ENCODE measurements at places on chromosomes 5 and 9.
A peak's percentile ranks its signal among the peaks of the same experiment; 100 is the strongest.

DNA sequence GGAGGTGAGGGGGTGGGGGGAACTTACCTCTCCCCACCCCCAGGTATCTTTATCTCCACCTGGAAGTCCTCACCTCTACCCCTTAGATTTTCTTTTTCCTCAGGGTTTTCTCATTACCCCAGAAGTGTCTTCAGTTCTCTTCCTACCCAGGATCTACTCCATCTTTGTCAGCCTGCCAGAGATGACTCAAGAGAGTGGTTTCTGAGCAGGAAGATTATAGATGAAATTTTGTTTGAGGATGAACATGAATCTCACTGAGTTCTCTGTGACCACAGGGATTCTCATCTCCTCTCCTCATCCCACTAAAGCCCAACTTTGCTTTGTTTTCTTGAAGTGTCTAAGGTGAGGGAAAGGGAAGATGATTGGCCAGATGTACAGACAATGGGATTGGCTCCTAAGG, 5.2 kb upstream of the HINT2 start:
- no peak for DNase-seq

DNA sequence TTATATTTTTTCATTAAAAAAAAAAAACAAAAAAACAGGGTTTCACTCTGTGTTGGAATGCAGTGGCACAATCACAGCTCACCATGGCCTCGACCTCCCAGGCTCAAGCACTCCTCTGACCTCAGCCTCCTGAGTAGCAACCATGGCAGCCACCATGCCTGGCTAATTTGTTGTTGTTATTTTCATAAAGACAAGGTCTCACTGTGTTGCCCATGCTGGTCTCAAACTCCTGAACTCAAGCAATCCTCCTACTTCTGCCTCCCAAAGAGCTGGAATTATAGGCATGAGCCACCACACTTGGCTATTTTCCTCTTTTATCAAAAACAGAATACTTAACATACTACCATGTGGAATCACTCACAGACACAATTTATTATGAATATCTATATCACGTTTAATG, 46.7 kb downstream of the UBAP2 start:
- no peak for DNase-seq

GRCh38 chr5:135251093-135251492, 147.9 kb downstream of the MACROH2A1 start:
- DNase-seq = no peak

- DNase-seq = no peak
Observed at GRCh38 chr5:14365831-14366430, 215.7 kb upstream of the OTULINL start.

GRCh38 chr5:122612901-122613300, 162.0 kb upstream of the SNX2 start:
- DNase-seq = no peak

- no peak for DNase-seq
Observed at GRCh38 chr5:66789434-66789833, 193.2 kb downstream of the MAST4 start.

DNA sequence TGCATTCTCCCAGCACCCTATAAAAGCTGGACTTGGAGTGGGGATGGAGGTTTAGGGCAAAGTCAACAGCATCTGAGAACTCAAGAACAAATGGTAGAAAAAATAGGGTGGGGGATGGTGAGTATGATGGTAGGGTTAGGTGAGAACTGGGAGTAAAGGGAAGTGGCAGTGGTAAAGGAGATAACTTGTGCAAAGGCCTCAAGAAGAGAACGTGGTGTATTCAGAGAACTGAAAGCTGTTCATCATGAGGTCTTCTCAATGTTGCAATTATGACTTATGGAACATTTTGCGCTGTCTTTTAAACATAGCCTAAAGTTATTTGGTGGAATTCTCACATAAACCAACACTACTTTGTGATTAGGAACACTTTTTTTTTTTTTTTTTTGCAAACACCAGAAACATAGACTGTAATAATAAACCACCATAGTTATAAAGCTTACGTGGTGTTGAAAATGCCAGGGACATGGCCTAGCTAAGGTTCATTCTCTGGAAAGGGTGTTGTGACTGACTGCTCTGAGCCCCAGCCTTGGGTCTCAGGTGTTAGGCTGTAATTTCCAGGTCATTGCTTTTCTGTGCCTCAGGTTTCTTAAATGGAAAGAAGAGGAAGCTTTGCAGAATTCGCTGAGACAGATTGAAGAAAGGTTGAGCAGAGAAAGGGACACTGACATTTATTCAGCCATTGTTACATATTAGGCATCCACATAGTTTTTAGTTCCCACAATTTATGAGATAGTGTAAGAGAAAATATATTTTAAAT, 19.2 kb upstream of the TXNDC8 start:
- DNase-seq = no peak

- no peak for DNase-seq
Observed at GRCh38 chr9:94650949-94651348, 11.6 kb upstream of the FBP1 start.

DNA sequence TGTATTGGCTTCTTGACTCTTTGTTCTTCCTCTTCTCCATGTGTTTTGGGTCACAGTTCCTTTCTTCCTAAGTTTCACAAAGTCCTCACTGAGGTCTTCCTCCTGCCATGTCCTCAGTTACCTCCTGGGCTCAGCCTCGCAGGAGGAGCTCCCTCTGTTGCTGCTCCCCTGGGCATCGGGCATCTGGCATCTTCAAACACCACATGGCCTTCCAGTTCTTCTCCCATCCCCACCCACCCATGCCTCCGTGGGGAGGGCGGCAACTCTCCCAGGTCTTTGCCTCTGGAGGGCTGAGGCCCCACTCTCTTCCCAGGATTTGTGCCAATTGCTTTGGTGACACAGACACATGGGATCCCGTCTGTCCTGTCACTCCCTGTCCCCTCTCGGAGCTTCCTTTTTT, 22.8 kb downstream of the MRPL36 start:
- no peak for DNase-seq

DNA sequence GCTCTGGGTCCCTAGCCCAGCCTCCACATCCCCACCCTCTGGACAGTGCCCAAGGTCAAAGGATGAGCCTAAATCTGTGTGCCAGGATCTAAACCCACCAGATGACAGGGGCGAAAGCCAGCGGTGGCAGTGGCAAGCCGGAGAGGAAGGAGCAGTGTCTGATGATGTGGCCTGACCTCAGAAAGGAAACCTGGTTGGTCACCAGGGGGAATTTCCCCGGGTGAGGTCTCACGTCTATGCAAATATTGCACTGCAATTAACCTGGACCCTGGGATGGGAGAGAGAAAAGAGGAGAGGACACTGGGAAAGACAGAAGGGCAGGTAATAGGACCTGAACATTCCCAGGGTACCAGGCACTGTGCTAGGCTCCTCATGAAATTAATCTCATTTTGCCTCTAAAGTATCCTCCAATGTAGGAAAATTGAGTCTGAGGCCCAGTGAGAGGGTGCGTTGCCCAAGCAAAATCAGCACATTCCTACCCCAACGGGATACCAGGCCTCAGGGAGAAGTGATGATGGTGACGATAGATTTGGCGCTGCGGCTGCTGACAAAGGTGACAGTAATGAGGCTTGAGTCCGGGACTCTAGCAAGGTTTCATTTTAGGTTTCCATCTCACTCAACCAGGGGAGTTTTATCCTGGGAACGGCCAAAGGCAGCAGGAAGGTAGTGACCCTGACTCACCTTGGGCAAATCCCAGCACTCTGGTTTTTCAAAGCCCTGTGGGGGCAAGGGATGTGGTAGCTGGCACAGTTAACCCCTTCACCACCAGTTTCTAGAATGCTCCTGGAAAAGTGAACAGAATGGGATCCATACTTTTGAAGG, 13.4 kb upstream of the TNIP1 start:
- no peak for DNase-seq

- no peak for DNase-seq
Observed at GRCh38 chr9:4301971-4302427, 2.1 kb upstream of the GLIS3 start.

DNA sequence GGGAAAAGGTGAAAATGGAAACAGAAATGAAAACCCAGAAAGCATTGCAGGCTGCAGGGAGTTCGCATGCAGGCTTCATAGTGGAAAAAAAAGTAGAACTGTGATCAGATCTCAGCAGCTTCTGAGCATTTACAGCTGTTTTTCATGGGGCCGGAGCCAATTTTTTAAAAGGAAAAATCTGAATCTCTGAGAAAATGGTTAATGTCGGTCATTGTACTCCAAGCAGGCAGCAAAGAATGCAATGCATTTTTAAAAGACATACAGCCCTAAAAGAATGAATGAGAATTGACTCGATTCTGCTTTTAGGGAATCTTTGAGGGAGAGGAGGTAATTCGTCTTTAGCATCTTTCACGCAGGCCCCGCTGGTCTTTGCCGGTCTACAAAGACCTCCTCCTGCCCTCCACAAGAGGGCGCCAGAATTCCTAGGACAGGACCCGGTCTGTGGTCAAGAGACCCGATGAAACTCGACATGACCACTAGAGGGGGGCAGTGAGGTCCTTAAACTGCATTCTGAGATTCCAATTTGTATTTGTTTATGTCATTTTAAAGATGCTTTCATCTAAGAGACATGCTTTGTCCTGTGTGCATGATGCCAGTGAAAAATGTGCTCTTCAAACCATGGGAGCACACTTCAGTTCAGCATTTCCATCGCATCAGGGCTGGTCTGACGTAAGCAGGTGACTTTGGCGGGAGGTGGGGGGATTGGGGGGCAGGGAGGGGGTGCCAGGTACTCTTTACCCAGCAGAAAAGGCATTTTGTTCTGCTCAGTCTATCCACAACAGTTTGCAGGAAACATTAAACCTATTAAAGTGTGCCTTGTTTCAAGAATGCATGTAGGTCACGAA, 43.7 kb upstream of the TMEM252 start:
- peak; percentile 91 for DNase-seq

DNA sequence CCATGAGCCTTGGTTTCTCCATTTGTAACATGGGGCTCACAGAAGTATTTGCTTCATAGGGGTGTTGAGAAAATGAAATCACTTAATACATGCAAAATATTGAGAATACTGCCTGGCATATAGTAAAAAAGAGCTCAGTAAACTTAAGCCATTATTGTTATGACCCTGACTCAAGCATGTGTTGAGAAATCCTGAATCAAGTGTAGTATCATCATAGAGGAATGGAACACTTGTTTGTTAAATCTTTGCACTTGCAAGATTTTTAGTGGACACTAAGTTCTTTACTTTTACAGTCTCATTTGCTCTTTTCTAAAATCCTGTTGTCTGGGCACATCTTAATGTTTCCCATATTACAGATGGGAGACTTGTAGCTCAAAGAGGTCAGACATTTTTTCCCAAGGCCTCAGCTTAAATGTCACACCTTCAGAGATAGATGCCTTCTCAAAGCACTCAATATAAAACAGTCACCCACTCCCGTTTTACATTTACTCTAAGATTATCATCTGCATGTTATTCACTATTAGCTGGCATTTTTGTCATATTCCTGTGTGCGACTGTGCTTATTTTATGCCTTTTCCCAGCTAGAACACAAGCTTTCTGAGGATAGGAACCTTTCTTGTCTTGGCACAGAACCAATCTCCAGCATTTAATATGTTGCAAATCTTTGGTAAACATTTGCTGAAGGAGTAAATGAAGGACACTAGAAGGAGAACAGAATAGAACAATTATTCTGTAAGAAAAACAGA, 250.0 kb upstream of the TNC start:
- DNase-seq = no peak

DNA sequence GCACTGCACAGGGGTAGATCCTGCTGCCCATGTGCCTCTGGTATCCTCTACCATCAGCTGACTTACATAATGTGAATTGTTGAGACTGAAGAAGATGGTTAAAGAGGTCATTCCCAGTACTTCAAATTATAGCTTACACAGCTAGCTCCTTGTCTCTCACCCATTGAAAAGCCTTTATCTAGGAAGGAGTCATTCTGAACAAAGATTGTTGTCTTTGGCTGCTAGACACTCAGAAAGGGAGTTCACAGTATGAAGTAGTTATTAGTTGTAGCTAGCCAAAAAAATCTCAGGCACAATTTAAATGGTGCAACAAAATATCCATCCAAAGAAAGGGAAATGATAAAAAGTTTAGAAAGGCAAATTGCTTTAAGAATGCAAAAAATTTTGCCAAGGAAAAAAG, 102.0 kb upstream of the NREP start:
- DNase-seq = no peak

DNA sequence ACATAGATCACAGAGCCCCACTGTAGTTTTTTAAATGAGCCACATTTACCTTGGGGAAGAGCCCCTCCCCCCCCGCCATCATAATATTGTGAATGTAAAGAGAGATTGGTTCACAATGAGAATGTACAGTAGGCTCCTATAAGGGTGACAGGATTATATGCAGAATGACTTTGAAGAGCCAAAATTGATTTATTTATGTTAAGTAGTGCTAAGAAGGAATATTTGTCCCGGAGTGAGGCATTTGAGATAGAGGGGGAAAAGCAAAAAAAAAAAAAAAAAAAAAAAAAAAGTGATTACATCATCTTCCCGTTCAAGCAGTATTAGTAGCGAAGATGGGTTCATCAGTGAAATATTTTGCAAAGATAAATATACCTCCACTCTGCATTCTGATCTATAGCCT, 73.9 kb downstream of the PIK3R1 start:
- DNase-seq = no peak

- no peak for DNase-seq
Observed at GRCh38 chr9:116635908-116636307, 51.2 kb upstream of the TRIM32 start.

DNA sequence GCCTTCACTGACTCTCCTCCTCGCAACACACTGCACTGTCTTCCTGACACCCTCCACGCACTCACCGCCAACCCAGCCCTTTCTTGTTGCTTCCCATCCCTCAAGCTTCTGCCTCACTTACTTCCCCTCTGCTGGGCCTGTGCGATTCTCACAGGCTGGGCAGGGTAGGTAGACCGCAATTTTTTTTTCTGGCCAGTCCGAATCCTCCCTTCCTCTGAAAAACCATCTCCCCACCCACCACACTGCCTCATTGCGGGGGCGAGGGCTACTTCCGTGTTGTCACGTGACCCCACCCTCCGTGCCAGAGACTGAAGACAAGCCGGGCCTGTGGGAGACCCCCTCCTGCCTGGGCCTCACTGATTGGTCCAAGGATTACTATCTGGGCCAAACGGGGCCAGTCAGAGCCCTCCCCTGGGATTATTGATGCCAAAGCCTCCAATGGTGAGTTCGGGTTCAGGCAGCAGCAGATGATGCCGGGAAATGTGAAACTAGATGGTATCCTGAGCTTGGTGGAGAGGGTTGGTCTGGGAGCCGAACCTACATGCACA, 73.1 kb downstream of the STK10 start:
- no peak for DNase-seq

- DNase-seq = no peak
Observed at GRCh38 chr9:86639899-86640379, 285.7 kb upstream of the TUT7 start.

GRCh38 chr5:35665096-35665495, 47.4 kb downstream of the SPEF2 start:
- no peak for DNase-seq

DNA sequence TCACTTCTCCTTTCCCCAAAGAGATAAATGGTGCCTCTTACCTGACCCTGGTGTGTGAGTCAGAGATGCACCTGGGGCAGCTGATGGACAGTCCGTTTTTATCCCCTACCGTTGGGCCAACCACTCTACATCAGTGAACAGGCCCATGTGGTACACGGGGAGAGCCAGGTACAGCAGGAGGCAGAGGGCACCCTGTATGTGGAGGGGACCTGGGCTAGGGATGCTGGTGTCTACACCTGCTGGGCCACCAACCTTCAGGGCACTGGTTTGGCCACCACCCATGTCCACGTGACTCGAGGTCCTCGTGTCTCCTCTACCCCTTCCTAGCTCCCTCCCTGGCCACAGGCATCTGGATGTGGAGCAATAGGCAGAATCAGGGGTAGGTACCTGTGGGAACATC, 22.7 kb upstream of the ANXA6 start:
- no peak for DNase-seq

Data from renal cortex interstitium (tissue), 15 donors.